GM12878 (cell line): ENCODE measurements at places on chromosomes 11 and 22.

DNA sequence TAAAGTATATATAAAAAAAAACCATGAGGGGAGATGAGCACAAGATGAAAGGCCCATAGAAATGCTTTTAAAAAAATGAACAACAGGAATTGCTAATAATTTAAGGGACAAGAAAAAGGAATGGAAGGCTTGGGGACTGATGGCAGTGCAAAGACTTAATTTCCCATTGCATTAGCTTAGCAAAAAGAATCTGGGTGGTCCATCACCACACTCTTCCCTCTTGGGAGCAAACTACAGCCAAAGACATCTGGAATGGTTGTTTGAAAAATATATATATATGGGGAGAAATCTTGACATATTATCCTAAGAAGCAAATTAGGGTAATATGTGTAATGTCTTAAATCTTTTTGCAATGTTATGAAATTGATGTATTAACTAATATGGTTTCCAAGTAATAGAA, 727.1 kb downstream of the METTL15 start:
- DNase-seq: no peak
- H3K27ac ChIP-seq: no peak overlapping the region
- H3K4me1 ChIP-seq: no peaks in the 10 kb centered on the region
- H3K27me3 ChIP-seq: no peaks in the 10 kb centered on the region

GRCh38 chr11:102470251-102470650, 17.7 kb upstream of the TMEM123 start:
- no peak overlapping the region for H3K27ac ChIP-seq
- no peaks in the 10 kb centered on the region for H3K36me3 ChIP-seq
- H3K27me3 ChIP-seq: no peaks in the 10 kb centered on the region
- no peak for DNase-seq
- H3K4me1 ChIP-seq: peaks cover 18% of the 10 kb centered on the region

DNA sequence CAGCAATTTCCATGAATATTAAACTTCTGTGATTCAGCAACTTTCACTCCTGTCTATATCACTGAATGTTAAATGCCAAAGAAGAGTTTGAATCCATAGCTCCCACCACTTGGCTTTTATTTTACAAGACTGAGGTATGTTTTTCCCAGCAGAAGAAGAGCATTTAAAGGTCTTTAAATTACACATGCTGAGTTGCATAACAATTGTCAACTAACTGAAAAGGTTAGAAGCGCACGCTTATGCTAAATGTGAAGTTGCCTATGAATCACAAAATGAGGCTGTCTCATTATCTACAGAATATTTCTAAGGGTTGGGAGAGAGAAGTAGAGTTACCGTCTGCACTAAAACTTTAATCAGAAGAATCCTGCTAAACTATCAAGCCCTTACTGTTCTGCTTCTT, 1086.3 kb downstream of the FAM181B start:
- no peak overlapping the region for H3K27ac ChIP-seq
- no peaks in the 10 kb centered on the region for H3K27me3 ChIP-seq
- H3K36me3 ChIP-seq: no peaks in the 10 kb centered on the region

DNA sequence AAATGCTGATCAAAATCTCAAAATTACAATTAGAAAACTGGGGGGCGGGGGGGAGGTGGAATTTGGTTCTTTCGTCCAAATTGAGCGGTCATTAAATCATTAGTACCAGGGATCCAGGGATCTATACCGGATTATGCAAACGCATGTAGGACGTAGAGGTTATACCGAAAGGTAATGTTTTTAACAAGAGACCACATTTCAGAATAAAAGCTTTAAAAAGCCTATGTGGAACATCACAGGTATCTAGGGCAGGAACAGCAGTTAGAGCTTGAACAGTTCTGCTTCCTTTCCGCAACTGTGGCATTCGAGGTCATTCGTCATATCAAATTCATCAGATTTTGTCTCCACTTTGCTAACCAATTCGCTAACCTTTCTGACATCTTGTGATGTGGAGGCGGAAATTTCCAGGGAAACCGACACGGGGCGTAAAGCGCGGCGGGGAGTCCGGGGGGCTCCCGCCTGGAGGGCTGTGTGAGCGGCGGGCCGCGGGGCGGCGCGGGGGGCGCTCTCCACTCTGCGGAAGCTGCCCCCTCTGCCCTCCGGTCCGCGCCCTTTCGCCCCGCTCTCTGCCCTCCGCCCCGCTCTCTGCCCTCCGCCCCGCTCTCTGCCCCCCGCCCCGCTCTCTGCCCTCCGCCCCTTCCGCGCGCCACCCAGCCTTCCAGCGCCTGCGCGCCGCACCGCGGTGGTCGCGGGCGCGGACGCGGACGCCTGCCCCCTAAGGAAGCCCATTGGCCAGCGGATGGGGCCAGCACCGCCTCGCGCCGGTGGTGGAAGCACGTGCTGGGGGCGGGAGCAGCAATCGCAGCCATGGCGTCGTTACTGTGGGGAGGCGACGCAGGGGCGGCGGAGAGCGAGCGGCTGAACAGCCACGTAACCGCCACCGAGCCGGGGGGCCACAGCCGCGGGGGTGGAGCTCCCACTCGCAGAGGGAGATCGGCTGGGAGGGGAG, at the start of gene DDX25:
TSS of gene DDX25 (plus strand) at position 798 of the 949 bp plus-strand sequence. CDS start at position 808, 10 bp downstream.
- peaks cover 13% of the 10 kb centered on the region for H3K36me3 ChIP-seq
- no peak within 1 kb of the TSS for H3K27ac ChIP-seq
- no peak for DNase-seq
- peaks cover 7% of the 10 kb centered on the region for H3K27me3 ChIP-seq
- H3K4me1 ChIP-seq: peaks cover 4% of the 10 kb centered on the region; the same call in 1 of the 2 replicates

- no peak for DNase-seq
- no peak overlapping the region for H3K4me3 ChIP-seq
- no peaks in the 10 kb centered on the region for H3K27me3 ChIP-seq
- H3K36me3 ChIP-seq: no peaks in the 10 kb centered on the region
These were observed 30.2 kb downstream of the C22orf31 start for GRCh38 chr22:29031227-29032011.

- no peak overlapping the region for H3K4me3 ChIP-seq
- no peak overlapping the region for H3K27ac ChIP-seq
- no peaks in the 10 kb centered on the region for H3K4me1 ChIP-seq
- H3K27me3 ChIP-seq: no peaks in the 10 kb centered on the region
- H3K36me3 ChIP-seq: no peaks in the 10 kb centered on the region
These were observed 8.8 kb upstream of the DNAL4 start for GRCh38 chr22:38802671-38803121.

DNA sequence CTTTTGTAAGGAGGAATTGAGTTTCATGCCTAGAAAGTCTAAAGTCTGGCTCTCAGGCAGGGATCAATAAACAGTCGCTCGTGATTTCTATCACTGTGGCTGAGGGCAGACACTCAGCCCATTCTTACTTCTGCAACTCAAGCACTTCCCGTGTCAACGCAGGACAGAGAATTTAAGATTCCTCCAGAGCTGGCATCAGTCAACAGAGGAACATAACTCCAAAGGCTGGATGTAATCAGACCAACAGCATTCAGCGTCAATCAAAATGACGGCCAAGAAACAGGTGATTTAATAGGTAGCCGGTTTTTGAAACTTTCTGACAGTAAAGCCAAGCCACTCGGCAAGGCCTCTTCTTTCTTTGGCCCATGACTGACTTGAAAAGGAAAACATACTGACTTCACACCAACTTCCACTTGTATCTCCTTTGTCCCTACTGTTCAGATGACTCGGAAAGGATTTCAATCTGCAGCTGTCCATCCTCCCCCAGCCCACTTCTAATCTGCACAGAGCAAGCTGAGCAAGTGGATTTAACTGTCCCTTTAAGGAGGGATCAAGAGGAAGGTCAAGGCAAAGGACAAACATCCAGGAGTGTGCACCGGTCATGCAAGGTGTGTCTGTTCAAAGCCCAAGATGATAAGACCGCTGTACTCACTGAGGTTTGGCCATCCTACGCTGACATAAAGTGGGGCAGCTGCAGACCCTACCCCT, 9.5 kb downstream of the VPS37C start:
- H3K4me3 ChIP-seq: no peak overlapping the region
- H3K27me3 ChIP-seq: no peaks in the 10 kb centered on the region
- H3K4me1 ChIP-seq: no peaks in the 10 kb centered on the region
- H3K27ac ChIP-seq: no peak overlapping the region

DNA sequence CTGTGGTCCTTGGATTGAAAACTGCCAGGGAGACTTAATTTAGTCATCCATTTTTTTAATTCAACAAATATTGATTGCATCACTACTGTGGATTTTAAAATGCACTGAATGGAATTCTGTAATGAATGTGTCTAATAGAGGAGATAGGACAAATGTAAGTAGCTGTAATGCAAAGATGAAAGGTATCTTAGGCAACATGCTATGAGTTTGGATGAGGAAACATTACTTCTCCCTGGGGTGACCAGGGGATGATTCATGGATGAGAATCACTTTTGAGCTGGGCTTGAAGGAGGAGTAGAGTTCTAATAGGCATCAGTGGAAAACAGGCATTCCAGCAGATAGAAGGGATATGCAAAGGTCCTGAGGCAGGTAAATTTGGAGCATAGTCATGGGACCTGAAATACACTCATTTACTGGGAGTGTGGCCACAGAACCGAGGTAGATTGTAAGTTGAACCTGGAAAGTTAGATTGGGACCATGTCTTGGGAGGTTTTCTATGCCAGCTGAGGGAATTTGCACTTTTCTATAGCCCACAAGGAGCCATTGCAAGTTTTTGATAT, 43.4 kb downstream of the PKNOX2 start:
- no peak for DNase-seq
- H3K4me3 ChIP-seq: no peak overlapping the region
- H3K4me1 ChIP-seq: no peaks in the 10 kb centered on the region
- no peak overlapping the region for H3K27ac ChIP-seq
- no peaks in the 10 kb centered on the region for H3K36me3 ChIP-seq

DNA sequence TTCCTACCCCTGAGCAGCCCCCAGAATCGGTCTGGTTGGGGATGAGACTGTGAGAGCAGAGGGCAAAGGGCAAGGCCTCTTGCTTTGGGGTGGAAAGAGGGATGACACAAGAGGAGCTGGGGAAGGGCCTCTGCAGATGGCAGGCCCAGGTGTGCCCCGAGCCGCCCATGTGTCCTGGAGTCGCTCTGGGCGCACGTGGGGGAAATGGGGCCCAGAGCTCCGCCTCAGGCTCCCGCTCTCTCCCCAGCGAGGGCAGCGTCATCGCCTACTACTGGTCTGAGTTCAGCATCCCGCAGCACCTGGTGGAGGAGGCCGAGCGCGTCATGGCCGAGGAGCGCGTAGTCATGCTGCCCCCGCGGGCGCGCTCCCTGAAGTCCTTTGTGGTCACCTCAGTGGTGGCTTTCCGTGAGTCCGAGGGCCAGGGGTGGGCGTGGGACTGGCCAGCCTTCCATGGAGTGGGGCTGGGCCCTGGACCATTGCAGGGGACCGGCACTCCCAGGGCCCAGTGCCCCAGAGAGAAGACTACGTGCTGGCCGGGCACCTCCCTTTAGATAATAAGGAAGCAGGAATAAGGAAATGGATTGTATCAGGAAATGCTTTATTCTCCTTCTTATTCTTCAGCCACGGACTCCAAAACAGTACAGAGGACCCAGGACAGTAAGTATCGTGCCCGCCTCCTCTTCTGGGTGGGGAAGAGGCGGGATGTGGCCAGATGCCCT, 30.1 kb downstream of the ST14 start:
- no peak overlapping the region for H3K27ac ChIP-seq
- H3K4me1 ChIP-seq: no peaks in the 10 kb centered on the region
- no peaks in the 10 kb centered on the region for H3K27me3 ChIP-seq
- H3K36me3 ChIP-seq: no peaks in the 10 kb centered on the region
- no peak for DNase-seq
- no peak overlapping the region for H3K4me3 ChIP-seq

GRCh38 chr22:44650806-44651205, 51.2 kb upstream of the PRR5 start:
- no peaks in the 10 kb centered on the region for H3K4me1 ChIP-seq
- no peak overlapping the region for H3K27ac ChIP-seq
- H3K27me3 ChIP-seq: no peaks in the 10 kb centered on the region
- H3K4me3 ChIP-seq: no peak overlapping the region

DNA sequence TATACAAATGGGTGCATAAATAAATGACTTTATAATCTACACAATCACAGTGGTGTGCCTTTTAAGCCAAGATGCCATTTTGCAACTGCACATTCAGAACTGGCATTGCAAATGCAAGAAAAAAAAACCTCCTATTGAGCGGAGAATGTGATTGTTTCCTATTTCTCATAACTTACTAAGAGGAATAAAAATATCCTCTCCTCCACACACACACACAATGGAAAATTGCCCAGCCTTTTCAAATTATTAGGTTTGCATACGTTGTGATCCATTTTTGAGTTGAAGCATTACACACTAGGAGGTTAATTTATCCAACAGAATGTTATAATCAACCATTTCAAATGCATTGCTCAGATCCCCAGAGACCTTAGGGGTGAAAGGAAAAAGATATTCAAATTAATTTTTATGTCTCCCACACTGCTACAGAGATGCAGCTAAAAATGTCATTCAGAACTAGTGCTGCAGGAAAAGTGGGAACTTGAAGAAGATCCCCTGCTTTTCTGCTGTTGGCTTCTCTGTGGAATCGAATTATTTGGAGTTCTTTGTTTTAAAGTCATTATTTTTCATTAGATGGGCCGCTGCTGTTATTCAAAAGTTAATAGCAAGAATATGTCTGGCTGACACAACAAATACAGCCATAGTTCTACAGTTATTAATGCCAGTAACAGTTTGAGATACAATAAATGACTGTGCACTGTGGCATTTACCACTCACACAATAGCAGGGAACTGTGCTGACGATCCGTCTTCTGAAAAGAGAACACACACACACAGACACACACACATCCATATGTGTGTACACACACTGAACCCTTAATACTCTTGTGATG, 299.9 kb upstream of the ANO5 start:
- no peak overlapping the region for H3K27ac ChIP-seq
- no peaks in the 10 kb centered on the region for H3K4me1 ChIP-seq
- H3K36me3 ChIP-seq: no peaks in the 10 kb centered on the region
- no peak for DNase-seq
- no peaks in the 10 kb centered on the region for H3K27me3 ChIP-seq
- no peak overlapping the region for H3K4me3 ChIP-seq

DNA sequence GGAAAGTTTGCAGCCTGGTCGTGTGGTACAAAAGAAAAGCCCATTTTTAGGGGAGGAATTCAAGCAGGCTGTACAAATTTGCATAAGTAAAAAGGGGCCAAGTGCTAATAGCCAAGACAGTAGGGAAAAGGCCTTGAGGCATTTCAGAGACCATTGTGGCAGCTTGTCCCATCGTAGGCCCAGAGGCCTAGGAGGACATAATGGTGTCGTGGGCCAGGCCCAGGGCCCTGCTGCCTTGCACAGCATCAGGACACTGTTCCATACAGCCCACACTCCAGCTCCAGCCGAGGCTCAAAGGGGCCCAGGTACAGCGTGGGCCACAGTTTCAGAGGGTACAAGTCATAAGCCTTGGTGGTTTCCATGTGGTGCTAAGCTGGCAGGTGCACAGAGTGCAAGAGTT, 106.9 kb downstream of the GRIK4 start:
- H3K4me1 ChIP-seq: peaks cover 20% of the 10 kb centered on the region
- H3K27me3 ChIP-seq: no peaks in the 10 kb centered on the region
- H3K27ac ChIP-seq: no peak overlapping the region
- H3K36me3 ChIP-seq: no peaks in the 10 kb centered on the region
- no peak overlapping the region for H3K4me3 ChIP-seq
